Germinal center (tissue), 1 donor: ENCODE measurements at places on chromosomes 5 and 9.
A peak's percentile ranks its signal among the peaks of the same experiment; 100 is the strongest.

- DNase-seq = no peak
Measured at GRCh38 chr9:130268521-130269211, 3.1 kb downstream of the HMCN2 start.

- DNase-seq = no peak
Measured at GRCh38 chr9:80952363-80952922, 736.9 kb downstream of the TLE1 start.

DNA sequence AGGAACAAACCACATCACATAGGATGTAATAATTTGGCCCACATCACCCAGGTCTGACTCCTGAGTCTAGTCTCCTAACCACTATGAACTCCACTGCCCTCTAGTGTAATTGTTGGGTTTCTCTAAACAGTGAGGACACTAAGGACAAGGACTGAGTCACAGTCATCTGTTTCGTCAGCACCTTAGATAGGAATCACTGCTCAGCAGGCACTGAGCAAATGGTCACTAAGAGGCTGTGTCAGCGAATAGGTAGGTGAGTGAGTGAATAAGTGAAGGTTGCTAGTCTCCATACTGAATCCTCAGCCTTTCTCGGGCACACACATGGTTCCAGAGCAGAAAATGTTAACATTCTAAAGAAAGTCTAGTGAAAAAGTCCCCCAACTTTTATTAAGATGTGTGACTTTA, 278.6 kb downstream of the SPOCK1 start:
- DNase-seq = peak; percentile 41

DNA sequence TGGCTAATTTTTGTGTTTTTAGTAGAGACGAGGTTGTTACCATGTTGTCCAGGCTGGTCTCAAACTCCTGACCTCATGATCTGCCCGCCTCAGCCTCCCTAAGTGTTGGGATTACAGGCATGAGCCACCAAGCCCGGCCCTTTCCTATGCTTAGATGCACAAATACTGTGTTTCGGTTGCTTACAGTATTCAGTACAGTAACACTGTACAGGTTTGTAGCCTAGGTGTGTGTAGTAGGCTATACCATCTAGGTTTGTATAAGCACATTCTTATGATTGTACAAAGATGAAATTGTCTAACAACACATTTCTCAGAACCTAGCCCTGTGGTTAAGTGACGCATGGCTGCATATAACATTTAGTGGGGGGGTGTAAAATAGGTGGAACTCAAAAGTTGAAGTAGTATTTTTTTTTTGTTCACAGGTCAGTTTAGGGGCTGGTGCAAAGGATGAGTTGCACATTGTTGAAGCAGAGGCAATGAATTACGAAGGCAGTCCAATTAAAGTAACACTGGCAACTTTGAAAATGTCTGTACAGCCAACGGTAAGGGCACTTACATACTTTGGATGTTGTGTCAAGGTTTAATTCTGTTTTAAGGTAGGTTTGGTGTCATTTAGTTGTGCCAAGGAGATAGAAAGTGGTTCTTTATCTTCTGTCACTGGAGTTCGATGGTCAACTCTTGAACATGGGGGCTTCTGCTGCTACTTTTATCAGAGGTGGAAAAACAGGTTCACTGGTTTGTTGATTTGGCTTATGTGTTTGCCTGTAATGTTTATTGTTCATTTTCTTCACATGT, 3.4 kb downstream of the NPM1 start:
- no peak for DNase-seq

- DNase-seq = no peak
Measured at GRCh38 chr9:114431770-114432169, 44.0 kb upstream of the AKNA start.

- no peak for DNase-seq
Measured at GRCh38 chr9:85302938-85303756, 438.6 kb downstream of the AGTPBP1 start.

- no peak for DNase-seq
Measured at GRCh38 chr5:16628376-16628775, 11.6 kb upstream of the RETREG1 start.

DNA sequence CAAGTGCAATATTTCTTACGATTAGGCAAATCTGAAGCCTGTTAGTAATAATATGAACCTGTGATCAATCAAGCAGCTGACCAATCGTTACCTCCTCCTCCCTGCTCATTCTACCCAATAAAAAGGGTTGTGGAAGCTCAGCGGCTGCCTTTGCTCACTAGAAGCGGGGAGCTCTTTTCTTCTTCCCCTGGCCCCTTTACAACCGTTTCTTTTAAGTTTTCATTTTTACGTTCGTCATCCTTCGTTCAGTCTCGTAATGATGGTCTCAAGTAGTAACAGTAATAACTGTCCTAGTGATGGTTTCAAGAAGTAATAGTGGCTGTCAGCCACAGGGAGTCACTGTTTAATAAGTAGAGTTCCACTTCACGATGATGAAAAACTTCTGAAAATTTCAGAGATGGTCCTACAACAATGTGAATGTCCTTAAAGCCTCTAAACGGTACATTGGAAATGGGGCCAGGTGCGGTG, 6.2 kb downstream of the UGT3A2 start:
- DNase-seq = no peak

- DNase-seq = no peak
Measured at GRCh38 chr9:124000161-124000783, 11.3 kb upstream of the LHX2 start.

DNA sequence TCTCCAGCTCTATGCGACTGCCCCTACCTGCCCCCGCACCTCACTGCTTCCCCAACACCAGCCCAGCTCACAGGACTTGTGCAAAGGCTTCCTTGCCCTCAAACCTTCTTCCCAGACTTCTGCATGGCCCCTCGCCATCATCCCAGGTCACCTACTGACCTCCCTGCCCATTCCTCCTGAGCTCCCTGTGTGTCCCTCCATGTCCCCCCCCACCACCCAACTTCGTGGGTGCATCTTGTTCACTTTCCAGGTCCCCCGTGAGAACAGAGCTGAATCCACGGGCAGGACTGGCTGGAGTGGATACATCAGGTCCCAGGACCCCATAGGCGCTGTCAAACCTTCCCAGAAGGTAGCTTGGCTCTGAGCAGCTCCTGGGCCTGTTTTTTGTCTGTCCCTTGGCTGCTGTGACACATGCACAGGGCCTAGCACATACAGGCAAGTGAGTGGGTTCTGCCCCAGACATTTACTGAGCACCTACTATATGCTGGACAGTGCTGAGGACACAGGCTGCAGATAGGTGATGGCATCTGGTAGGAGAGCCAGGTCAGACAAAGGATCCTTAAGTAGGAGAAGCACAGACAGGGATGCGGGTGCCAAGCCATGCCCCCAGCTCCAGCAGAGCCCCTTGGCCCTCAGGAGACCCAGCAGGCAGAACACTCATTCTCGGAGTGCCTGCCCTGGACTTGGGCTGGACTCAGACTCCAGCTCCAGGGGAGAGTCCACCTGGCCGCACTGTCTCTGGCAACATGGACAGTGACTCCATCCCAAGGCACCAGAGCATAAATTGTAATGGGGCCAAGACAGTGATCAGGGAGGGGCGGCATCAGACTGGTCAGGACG, 15.0 kb downstream of the NINJ1 start:
- DNase-seq = no peak
